Stimulated activated CD4-positive, alpha-beta T cell treated with anti-CD3 and anti-CD28 coated beads, Interleukin-1b, Interleukin-23, amount 100 ng/mL, for 24 hours (primary cell): ENCODE measurements at places on chromosomes 2 and 18.
A peak's percentile ranks its signal among the peaks of the same experiment; 100 is the strongest.

- DNase-seq: no peak
Observed at GRCh38 chr2:85734015-85734414, 19.8 kb upstream of the ATOH8 start.

- DNase-seq: no peak
Observed at GRCh38 chr2:56382466-56382865, 198.7 kb downstream of the CCDC85A start.

DNA sequence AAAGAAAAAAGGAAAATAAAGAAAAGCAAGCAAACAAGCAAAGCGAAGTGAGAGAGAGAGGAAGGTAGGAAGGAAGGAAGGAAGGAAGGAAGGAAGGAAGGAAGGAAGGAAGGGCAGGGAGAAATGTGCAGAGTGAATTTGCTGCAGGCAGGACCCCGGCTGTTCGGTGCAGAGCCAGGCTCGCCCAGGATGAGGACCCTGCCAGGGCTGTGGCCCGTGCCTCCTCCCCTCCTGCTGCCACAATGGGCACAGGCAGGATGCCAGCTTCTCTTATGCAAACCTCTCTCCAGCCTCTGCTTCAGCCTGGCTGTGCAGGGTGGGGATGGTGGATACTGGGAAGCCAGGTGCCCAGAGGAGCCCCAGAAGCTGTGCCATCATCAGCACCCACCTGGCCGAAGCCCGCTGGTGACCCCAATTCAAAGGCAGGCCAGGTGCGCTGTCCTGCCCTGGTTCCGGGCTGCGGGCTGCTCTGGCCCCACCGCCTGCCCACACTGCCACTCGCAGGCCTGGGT, 3.2 kb downstream of the GPR17 start:
- no peak for DNase-seq

- DNase-seq: no peak
Observed at GRCh38 chr2:172000696-172001361, 1.1 kb downstream of the METAP1D start.

GRCh38 chr2:171271971-171272436, 111.3 kb upstream of the TLK1 start:
- DNase-seq: no peak

DNA sequence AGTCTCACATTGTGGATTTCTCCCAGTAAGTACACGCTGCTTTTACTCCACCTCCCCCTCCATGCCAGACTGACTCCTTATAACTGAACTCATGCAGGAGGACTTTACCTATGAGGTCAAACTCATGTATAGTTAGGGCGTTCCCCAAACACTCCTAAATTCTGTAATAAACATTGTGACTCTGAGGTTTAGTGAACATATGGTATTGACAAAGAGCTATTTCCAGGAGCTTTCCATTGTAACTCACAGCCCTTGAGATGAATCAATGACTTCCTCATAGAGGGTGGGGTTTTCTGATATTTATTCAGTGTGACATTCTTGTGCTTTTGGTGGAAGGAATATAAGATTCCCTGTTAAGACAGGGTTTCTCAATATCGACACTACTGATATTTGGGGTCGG, 337.4 kb upstream of the SLC14A2 start:
- no peak for DNase-seq

GRCh38 chr2:136497709-136498108, 267.6 kb upstream of the THSD7B start:
- DNase-seq: no peak

GRCh38 chr2:47336259-47337238, 66.4 kb upstream of the MSH2 start:
- DNase-seq: no peak

GRCh38 chr2:219571311-219572236, at the start of gene OBSL1:
Gene OBSL1 (minus strand): TSS chr2:219571539. CDS start chr2:219571232, 307 bp downstream.
- no peak for DNase-seq

GRCh38 chr18:51053814-51054213, 23.8 kb downstream of the SMAD4 start:
- DNase-seq: no peak

GRCh38 chr2:240146627-240147278, 6.3 kb upstream of the OTOS start:
- DNase-seq: no peak

DNA sequence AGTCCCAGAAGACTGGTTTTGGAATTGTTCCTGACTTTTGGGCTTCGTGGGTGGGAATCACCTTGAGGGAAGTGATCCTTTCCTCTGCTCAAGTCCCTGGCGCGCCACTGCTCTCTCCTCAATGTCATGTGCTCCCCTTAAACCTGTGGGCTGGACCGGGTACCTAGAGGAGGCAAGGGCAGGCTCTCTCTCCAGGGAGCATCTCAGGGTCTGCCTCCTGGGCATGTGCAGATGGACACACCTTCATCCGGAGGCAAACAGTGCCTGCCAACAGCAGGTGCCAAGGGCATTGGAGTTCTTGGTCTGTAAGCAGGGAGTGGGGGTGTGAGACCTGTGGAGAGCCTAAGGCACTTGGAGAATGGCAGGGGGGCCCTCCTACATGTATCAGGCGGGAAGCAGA, 142.6 kb downstream of the INHBB start:
- no peak for DNase-seq

DNA sequence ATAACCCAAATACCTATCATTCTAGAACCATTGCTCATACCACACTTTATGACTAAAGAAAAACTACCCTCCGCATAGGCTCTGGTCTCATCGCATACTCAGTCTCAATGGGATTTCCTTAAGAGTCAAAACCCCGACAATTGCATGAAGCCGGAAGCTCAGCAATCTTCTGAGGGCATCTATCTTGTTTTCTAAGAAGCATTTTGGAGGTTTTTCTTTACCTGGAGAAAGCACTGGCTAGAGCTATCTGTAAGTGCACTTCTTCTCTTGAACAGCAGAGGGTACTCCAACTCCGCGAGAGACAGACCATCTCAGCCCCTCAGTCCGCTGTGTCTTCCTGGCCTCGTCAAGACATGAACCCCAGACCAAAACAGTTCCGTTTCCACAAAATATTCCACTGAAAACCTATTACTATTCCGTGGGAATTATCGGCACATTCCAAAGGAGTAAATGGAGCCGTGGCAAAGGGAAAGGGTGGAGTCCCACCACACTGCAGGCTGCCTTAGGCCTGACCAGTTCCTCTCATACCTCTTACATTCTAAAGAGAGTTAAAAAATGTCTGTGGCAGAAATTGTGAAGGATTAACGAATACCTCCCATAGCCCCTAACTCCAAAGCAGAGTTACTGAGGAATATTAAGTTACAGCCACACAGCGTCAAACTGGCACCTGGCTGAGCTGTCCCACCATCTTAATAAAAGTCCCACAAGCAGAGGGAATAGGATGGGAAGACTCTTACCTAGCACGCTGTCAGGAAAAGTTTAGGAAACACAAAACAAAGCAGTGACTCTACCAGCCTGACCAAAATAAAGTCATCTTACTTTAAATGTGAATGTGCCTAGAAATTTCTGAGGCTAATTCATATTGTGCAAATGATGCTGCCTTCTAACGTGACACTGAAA, 325.6 kb upstream of the VRK2 start:
- DNase-seq: peak; percentile 13

DNA sequence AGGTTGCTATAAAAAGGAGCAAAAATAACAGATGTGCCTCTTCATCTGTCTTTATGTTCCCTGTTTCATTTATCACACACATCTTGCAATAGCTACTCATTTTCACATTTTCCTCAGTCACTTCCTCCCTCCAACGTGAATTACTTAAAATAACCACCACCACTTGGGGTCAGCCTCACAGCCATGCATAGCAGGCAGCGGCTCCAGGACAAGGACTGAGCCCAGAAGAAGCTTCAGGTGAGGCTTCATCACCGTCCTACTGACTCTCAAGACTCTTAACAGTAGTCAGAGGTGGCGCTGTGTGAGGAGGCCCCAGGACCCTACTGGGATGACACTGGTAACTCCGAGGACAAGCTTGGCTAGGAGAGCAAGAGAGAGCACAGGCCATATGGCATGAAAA, 15.5 kb upstream of the ST8SIA5 start:
- DNase-seq: no peak

- DNase-seq: no peak
Observed at GRCh38 chr2:222440673-222441422, 16.5 kb downstream of the SGPP2 start.

DNA sequence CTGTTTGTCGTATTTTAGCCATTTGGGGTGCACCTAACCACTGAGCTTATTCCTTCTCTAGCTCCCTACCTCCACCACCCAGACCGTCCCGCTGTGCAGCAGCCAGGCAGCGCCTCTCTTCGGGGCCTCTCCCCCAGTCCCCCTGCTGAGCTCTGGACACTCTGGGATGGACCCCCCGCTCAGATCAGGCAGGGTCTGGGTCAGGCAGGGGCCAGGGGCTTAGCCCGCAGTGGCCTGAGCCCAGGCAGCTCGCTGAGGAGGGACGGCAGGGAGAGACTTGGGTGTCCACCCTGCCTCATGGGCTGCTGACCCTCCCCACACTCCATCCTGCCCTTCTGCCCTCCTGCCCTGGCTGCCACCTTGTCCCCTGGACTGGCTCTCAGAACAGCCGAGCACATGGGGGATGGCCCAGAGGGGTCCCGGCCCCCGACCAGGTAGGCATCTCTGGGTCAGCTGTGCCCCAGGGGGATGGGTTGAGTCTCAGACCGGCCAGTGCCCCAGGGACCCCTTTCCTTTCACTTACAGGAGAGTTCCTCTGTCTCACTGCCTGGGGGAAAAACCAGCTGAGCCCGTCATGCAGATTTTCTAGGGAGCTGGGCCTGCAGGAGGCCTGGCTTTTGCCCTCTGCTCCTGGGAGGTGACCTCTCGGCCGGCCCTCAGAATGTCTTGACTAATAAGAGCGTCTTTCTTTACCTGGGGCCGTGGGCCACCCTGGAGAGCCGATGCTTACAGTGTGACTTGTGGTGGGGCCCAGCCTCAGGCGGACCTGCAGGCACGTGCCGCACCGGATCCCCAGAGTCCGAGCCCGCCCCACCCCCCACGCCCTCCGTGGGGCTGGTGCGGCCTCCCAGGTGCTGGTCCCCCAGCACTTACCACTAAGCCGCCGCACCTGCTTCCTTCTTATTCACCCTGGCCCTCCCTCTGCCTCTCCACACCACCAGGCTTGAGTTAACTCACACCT, 22.8 kb upstream of the PXDN start:
- no peak for DNase-seq

GRCh38 chr2:38407111-38407682, 30.1 kb upstream of the ATL2 start:
- DNase-seq: no peak

GRCh38 chr18:75214766-75215510, 4.3 kb downstream of the TSHZ1 start:
- DNase-seq: no peak

DNA sequence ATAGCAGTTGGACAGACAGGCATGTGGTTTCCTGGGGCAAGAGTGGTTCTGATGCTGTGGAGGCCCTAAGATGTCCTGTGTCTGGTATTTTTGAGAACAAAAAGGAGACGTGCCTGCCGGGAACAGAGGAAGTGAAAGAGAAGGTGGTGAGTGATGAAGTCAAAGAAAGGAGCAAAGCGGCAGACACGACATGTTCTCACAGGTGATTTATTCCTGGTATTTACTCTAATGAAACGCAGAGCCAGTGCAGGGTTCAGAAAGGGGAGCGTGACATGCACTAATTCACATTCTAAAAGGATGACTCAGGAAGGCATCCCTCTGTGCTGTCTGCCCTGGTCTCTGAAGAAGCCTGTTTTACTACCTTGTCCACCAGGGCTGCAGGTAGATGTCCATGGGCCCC, 211.0 kb downstream of the KCNE4 start:
- DNase-seq: no peak

DNA sequence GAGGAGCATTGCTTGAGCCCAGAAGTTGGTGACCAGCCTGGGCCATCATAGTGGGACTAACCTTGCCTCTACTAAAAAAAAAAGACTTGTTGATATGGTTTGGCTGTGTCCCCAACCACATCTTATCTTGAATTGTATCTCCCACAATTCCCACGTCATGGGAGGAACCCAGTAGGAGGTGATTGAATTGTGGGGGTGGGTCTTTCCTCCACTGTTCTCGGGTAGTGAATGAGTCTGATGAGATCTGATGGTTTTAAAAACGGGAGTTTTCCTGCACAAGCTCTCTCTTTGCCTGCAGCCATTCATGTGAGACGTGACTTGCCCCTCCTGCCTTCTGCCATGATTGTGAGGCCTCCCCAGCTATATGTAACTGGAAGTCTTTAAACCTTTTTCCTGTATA, 47.0 kb downstream of the PROC start:
- no peak for DNase-seq

DNA sequence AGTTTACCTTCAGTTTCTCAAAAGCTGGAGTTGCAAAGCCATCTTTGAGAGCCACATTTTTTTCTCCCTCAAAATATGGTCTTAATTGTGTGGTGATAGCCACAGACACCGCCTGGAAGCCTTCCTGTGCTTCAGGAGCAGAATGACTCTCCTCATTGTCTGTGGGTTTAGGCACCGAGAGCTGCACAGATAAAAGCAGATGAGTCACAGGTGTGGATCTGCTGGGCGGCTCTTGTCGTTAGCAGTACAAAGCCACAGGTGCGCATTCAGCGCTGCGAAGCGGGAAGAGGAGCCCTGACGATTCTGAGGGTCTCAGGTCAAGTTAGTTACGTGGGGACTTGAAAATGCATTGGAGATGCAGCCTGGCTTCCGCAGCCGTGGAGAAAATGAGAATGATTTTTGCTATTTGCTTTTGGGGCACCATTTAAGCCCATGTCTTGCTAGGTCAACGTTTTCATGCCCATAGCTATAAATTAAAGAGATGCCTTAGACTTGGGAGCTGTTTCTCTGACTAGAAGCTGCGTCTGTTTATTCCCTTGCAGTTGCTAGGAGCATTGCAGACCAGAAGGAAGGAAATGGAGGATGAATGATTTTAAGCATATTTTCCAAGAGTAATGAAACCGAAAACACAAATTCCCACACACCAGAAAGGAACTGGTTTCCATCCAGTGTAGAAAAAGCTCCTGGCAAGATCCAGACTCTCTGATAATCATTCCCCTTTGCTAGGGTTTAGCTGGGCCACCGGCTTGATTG, 51.5 kb downstream of the KLHL29 start:
- no peak for DNase-seq

DNA sequence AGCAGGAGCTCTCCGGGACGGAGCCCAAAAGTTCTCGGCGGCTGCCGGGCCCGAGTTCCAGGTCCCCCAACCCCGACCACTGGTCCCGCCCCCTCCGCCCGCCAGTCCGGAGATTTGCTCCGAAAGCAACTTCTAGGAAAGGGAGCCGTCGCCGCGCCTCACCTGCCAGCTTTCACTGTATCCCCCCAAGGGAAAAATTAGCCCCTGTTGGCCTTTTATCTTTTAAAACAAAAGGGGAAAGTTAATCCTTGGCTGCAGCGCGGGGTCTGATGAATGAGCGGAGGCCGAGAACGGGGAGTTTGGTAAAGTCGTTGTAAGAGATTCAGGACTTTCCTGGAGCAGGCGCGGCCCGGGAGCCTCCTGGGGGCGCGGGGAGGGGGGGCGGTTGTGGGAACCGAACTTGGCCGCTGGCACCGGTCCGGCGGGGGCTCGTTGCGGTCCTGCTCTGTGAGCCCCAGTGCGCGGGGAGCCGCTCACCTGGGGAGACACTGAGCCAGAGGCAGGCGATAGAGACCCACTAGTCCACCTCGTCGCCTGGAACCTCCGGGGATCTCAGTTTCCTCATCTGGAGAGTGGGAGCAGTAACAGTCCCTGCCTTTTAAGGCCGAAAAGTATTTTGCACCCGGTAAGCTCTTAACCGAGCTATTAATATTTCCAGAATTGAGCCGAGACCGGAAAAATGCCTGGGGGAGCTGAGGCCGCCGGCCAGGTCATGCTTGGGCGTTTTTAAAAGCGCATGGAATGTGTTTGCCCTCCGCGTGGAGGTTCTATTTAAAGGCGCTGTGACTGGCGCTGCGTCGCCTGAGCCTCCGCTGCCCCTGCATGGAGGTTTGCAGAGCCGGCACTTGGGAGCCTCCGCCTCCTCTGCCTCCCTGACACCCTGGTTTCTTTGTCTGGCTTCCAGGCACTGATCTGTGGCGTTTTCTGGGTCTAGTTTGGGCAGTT, 1.1 kb downstream of the EFHD1 start:
- no peak for DNase-seq
